ENCODE measurements at places on chromosomes 3 and 15. TPM values are rescaled to one million over a fixed set of nuclear protein-coding genes. Genes with fewer than 3 reads are reported as not detected.

DNA sequence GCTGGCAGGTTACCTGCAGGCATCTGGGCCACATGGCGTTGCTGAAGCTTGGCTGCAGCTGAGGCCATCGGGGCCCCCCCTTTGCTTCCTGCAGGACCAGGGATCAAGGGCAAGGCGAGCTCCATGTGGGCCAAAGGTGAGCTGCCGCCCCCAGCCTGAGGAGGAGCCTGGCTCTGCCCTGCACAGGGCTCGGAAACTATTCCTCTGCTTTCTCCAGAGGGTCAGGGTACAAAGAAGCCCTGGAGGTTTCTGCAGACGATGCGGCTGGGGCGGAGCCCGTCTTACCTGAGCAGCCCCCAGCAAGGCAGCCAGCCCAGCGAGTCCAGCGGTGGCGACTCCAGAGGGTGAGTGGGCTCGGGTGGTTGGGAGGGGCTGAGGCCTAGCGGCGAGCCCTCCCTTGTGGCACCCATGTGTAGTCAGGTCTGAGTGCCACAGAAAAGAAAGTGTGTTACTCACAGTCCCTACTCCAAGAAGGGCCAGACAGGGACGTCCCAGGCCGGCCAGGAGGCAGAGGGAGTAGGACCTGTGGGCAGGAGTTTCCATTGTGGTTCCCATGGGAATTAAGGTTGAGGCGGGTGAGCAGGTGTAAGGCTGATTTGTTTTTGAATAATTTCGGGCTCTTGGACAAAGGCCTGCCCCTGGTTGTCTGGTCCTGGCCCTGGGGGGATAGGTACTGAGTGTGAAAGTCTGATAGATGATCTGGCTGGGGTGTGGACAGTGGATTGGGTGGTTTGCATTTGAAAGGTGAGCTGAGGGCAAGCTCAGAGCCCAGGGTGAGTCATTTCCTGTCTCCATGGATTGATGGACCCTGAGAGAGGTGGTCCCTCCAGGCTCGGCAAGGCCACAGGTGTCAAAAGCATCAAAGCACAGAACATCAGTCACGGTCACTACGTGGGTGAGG, 25.4 kb downstream of the CFAP100 start:
- H3K36me3 ChIP-seq: no peaks in the 10 kb centered on the region
- no peak overlapping the region for H3K4me3 ChIP-seq
- DNase-seq: peak; percentile 34
- H3K27me3 ChIP-seq: no peaks in the 10 kb centered on the region
- H3K4me1 ChIP-seq: peaks cover 8% of the 10 kb centered on the region

DNA sequence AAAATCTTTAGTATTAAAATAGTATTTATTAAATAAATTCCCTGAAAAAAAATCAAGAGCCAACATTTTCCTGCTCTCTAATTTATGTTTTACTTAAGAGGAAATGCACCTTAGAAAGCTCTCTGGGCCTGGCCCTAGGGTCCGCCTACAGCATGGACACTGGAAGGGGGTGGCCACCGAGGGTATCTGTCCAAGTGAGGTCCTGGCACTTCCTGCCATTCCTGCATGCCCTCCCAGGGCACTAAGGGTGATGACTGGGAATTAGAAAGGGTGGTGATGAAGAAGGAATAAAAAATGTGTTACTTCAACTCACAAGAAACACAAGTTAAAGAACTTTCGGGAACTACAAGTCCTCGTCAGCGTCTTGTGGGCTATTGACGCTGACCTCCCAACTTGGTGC, 92.8 kb downstream of the MAGI1 start:
- H3K36me3 ChIP-seq: no peaks in the 10 kb centered on the region
- no peak for DNase-seq

- DNase-seq: no peak
- H3K4me3 ChIP-seq: no peak overlapping the region
- H3K4me1 ChIP-seq: peaks cover 9% of the 10 kb centered on the region
- H3K27ac ChIP-seq: peak overlapping the region; percentile 27
- no peaks in the 10 kb centered on the region for H3K27me3 ChIP-seq
- no peaks in the 10 kb centered on the region for H3K36me3 ChIP-seq
Observed at GRCh38 chr3:110420158-110420641, 651.4 kb upstream of the NECTIN3 start.

- no peaks in the 10 kb centered on the region for H3K27me3 ChIP-seq
- no peak overlapping the region for H3K27ac ChIP-seq
- no peaks in the 10 kb centered on the region for H3K4me1 ChIP-seq
- H3K36me3 ChIP-seq: no peaks in the 10 kb centered on the region
- H3K4me3 ChIP-seq: no peak overlapping the region
- no peak for DNase-seq
Observed at GRCh38 chr3:152937234-152937633, 102.3 kb downstream of the P2RY1 start.

Gene ROBO1
- total RNA-seq: 73.4 TPM

- H3K4me1 ChIP-seq: no peaks in the 10 kb centered on the region
- H3K4me3 ChIP-seq: no peak overlapping the region
- H3K27ac ChIP-seq: no peak overlapping the region
- no peak for DNase-seq
- no peaks in the 10 kb centered on the region for H3K27me3 ChIP-seq
Observed at GRCh38 chr3:149886957-149887356, 73.9 kb downstream of the RNF13 start.

DNA sequence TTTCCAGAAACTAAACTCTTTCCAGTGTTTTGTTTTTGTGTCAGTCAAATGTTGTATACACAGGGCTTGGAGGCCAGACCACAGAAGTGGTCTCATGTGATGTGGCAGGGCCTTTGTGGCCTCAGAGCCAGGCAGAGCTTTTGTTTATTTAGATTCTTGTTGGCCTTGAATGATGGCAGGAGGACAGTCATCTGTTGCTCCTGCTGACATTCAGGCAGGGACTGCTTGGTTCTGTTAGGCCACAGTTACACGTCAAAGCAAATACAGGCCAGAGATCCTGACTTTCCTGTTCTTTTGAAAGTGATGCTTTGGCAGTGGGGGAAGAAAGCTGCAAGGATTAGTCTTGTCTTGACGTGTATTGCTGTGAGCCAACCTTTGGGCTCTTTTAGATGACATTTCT, 325.1 kb downstream of the CACNA2D3 start:
- no peaks in the 10 kb centered on the region for H3K4me1 ChIP-seq
- DNase-seq: no peak
- H3K27ac ChIP-seq: no peak overlapping the region
- H3K4me3 ChIP-seq: no peak overlapping the region
- no peaks in the 10 kb centered on the region for H3K27me3 ChIP-seq

DNA sequence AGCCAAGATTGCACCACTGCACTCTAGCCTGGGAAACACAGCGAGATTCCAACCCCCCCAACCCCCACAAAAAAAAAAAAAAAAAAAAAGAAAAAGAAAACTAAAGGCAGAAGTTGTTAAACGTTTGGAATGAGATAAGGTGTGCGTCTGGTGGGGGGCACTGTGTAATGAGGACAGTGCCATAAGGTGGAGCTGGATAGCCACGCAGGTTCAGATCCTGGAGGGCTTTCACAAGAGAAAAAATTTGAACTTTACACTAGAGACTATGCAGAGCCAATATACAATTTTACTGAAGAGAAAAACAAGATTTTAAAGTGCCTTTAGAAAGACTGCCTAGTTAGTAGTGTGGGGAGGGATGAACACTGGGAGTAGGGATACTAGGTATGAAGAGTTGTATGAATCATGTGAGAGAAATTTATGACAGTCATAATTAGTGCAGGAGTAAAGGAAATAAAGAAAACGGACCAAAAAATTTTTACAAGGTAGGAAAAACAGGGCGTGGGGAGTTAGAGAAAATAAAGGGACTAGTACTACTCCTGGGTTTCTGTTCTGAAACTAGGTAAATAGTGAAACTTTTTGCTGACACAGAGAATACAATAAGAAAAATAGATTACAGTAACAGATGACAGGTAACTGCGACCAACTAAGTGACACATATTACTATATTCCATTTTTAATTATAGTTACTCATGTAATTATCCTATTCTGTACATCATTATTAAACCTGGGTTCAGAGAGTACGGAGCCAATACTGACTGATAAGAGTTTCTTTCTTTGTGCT, 108.1 kb downstream of the PEAK1 start:
- H3K4me3 ChIP-seq: no peak overlapping the region
- no peaks in the 10 kb centered on the region for H3K36me3 ChIP-seq
- no peak overlapping the region for H3K27ac ChIP-seq
- H3K4me1 ChIP-seq: no peaks in the 10 kb centered on the region
- H3K27me3 ChIP-seq: no peaks in the 10 kb centered on the region

Gene PRICKLE2
- 0.23 TPM for total RNA-seq

GRCh38 chr3:46897829-46898320, 20.4 kb downstream of the PTH1R start:
- H3K36me3 ChIP-seq: no peaks in the 10 kb centered on the region
- DNase-seq: no peak
- peak overlapping the region; percentile 66 for H3K4me3 ChIP-seq
- H3K27ac ChIP-seq: peak overlapping the region; percentile 56

- peaks cover 22% of the 10 kb centered on the region for H3K27me3 ChIP-seq
- H3K27ac ChIP-seq: no peak overlapping the region
- no peaks in the 10 kb centered on the region for H3K36me3 ChIP-seq
- no peak for DNase-seq
- H3K4me3 ChIP-seq: no peak overlapping the region
- H3K4me1 ChIP-seq: no peaks in the 10 kb centered on the region
Observed at GRCh38 chr3:50539356-50540286, 27.9 kb downstream of the C3orf18 start.

- H3K4me3 ChIP-seq: no peak overlapping the region
- H3K36me3 ChIP-seq: no peaks in the 10 kb centered on the region
- H3K27ac ChIP-seq: no peak overlapping the region
Observed at GRCh38 chr3:21647961-21648360, 103.0 kb downstream of the ZNF385D start.

GRCh38 chr3:1230920-1231319, 138.1 kb downstream of the CNTN6 start:
- H3K4me1 ChIP-seq: no peaks in the 10 kb centered on the region
- DNase-seq: peak; percentile 2
- no peaks in the 10 kb centered on the region for H3K36me3 ChIP-seq
- H3K27ac ChIP-seq: no peak overlapping the region
- H3K27me3 ChIP-seq: no peaks in the 10 kb centered on the region

Gene ACTL6A
- total RNA-seq: 106 TPM

Gene BFSP2
- total RNA-seq: 0.41 TPM

- no peak for DNase-seq
- H3K4me1 ChIP-seq: peaks cover 6% of the 10 kb centered on the region
- H3K36me3 ChIP-seq: no peaks in the 10 kb centered on the region
- H3K4me3 ChIP-seq: no peak overlapping the region
- no peak overlapping the region for H3K27ac ChIP-seq
- H3K27me3 ChIP-seq: no peaks in the 10 kb centered on the region
Observed at GRCh38 chr15:90231028-90232017, 2.4 kb downstream of the CIB1 start.

Gene PATL2
- not detected for total RNA-seq

Gene SLC28A2
- not detected for total RNA-seq

- H3K4me3 ChIP-seq: no peak overlapping the region
- H3K27me3 ChIP-seq: no peaks in the 10 kb centered on the region
- H3K36me3 ChIP-seq: no peaks in the 10 kb centered on the region
- H3K27ac ChIP-seq: no peak overlapping the region
Observed at GRCh38 chr15:39270221-39270855, 310.5 kb upstream of the THBS1 start.

Gene ALG3
- 38.2 TPM for total RNA-seq

Gene DLEC1
- total RNA-seq: not detected

GRCh38 chr3:133833880-133834620, 28.4 kb downstream of the SRPRB start:
- no peak overlapping the region for H3K27ac ChIP-seq
- no peaks in the 10 kb centered on the region for H3K36me3 ChIP-seq
- no peaks in the 10 kb centered on the region for H3K4me1 ChIP-seq
- DNase-seq: no peak

Gene MYL3
- total RNA-seq: not detected

Gene SPRED1
- total RNA-seq: 31.9 TPM

GRCh38 chr15:55008421-55008820, 188.3 kb downstream of the RSL24D1 start:
- H3K36me3 ChIP-seq: no peaks in the 10 kb centered on the region
- H3K27ac ChIP-seq: no peak overlapping the region
- DNase-seq: no peak

DNA sequence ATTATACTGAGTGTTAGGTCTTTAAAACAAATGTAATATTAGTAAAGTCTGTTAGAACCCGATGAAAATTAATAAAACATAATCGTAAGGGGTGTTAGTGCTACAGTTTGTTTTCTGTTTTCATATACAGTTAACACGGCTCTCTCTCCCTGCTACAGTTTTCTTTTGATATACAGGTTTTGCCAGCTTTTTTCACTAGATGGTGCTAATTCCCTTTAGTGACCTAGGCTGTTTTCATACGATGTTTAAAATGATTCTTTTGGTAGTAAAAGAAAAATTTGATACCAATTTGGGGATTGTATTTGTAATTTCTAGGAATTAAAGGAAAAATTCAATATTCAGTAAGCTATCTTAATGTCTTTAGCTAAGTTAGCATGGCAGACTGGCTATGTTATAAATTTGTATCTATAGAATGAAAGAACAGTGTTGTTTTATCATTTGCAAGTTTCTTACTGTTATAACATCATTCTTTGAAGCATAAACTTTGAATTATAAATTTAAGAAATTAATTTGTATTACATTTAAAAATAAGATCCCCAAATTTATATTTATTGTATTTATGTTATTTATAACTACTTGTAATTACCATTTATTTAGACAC, 11.5 kb downstream of the APH1B start:
- H3K27ac ChIP-seq: no peak overlapping the region
- H3K36me3 ChIP-seq: no peaks in the 10 kb centered on the region
- no peak overlapping the region for H3K4me3 ChIP-seq
- peaks cover 6% of the 10 kb centered on the region for H3K4me1 ChIP-seq
- no peak for DNase-seq

DNA sequence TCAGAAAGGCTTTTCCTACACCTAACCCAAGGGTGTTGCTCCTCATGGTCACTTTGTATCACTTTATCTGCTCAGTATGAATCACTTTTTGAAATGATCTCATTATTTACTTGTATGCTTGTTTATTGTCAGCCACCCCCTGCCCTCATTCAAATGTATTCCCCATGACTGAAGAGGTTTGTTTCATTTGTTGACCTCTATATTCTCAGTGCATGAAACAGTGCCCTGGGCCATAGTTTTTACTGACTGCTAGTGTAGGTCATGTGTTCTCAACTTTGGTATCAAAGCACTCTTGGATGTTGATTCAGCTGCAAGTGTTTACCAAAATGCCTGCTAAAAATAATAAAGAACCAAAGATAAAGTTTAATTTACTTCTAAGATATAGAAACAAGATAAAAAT, 381.7 kb upstream of the ARPP21 start:
- no peak overlapping the region for H3K4me3 ChIP-seq
- H3K27me3 ChIP-seq: no peaks in the 10 kb centered on the region
- no peak overlapping the region for H3K27ac ChIP-seq
- H3K36me3 ChIP-seq: no peaks in the 10 kb centered on the region
- no peaks in the 10 kb centered on the region for H3K4me1 ChIP-seq

Gene CIP2A
- total RNA-seq: 105 TPM

Gene CFAP20DC
- not detected for total RNA-seq

Gene CELF6
- total RNA-seq: 0.05 TPM
